ENCODE measurements at places on chromosomes 5 and 9.

DNA sequence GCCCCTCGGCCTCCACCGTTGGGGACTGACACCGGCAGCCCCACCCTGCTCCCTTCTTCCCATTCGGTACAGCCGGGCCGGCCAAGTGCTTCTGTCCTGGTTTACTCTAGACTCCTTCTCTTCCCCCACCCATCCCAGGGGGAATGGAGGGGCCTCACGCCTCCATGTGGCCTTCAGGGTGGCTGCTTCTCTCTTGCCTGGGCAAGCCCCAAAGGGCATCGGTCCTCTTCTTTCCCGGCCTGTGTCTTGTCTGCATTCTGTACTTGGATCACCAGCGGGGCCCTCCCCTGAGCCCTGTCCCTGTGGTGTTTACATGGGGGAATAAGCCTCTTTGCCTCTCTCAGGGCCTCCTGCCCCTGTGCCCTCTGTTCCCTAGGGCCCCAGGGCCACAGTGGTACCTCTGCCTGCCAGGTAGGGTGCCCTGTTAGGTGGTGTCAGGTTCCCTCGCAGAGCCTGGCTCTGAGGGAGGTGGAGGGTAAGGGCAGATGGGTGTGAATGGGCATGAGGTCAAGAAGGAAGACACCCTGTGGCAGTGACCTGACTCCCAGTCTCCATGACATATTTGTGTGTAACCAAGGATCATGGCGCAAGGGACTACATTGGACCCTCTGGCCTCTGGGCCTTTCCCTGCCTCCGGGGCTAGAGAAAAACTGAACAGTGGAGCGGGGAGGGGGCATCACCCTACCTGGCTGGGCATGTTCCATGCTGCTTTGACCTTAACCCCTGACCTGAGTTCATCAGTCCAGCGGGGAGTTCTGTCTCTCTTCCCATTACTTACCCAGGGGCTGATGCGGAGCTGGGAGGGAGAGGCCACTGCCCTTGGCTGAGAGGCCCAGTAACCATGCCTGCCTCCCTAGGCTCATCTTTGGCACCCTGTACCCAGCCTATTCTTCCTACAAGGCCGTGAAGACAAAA is 1.6 kb downstream of the REEP2 start:
- DNase-seq = no peak

GRCh38 chr5:150449517-150450339 is at the start of gene RPS14:
Gene RPS14, minus strand, starts transcription at chr5:150449739. Its CDS starts 2,006 bp downstream, at chr5:150447733.
- peak; percentile 96 for DNase-seq

DNA sequence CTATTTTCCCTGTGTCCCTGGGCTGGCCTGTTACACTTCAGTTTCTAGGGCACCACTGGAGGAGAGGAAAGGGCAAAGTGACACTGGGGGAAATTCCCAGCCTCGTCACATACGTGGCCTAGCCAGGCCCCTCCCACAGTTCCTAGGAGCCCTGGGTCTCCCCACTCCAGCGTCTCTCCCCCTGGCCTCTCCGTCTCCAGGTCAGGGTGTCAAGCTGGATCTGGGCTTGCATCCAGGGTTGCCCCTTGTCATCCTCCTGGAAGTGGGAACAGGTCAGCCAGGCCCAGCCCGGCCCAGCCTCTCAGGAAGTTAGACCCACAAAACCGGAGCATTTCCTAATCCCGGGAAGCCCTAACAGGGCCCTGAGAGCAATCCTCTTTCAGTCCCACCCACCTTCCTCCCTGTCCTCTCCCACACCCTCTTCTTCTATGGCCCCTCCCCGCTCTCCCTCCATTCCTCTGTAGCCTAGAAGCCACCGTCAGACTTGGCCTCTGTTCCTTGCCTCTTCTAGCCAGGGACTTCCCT is 4.7 kb upstream of the TNIP1 start:
- DNase-seq = peak; percentile 45

DNA sequence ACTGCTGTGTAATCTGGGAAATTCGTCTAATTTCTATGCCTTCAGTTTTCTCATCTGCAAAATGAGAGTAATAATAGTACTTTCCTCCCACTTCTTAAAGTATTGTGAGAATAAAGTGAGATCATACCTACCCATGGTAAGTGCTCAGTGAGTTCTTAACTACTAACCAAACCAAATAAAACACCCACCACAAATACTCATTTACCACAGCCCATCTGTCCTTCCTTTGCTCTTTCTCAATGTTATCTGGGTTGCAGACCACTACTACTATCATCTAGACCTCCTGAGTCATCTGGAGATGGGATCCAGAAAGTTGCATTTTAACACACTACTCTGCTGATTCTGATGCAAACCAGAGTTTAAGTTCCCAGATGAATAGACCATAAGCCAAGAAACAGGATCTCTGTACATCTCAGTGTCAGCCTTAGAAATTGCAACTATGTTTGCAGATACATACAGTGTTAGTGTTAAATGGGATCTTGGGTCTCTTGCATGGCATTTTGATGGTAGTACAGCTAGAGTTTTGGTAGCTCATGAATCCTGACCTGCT is 105.4 kb upstream of the ATP10B start:
- DNase-seq = no peak

GRCh38 chr9:120944434-120944843 is 17.8 kb upstream of the TRAF1 start:
- no peak for DNase-seq

DNA sequence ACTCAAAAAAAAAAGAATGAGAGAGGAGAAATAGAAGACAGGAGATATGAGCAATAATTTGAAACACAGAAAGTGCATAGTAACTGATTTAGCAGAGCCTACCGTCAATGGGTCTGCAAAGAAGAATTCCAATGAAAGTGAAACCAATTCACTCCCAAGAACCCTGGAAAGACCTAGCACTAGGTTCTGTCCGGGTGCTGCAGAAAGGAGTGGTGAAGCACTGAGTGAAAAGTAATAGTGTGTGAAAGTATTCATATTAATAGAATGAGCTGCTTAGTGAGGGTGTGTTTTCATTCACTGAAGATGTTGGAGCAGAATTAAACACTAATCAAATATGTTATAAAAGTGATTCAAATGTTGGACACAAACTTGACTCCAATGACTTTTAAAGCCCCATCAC is 51.3 kb upstream of the SLC30A5 start:
- DNase-seq = no peak

GRCh38 chr5:3268760-3269330 is 326.8 kb upstream of the IRX1 start:
- DNase-seq = no peak

GRCh38 chr9:89116064-89116804 is 62.4 kb downstream of the SHC3 start:
- no peak for DNase-seq

DNA sequence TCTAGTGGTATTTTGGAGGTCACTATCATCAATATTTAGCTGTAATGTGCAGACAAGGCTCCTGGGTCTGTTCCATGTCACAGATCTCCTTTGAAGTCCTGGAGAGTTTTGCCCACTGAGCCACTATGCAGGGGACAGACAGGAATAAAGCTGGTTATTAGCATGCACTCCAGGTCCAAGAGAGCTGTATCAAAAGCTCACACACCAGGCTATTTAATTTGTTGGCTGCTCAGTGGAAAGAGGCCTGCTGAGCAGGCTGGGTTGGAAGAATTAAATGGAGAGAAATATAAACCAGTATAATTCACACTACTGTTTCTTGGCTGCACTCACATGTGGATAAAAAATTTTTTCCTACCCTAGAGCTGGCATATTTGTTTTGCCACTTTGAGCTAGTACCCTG is 113.8 kb upstream of the TAF11L2 start:
- no peak for DNase-seq

DNA sequence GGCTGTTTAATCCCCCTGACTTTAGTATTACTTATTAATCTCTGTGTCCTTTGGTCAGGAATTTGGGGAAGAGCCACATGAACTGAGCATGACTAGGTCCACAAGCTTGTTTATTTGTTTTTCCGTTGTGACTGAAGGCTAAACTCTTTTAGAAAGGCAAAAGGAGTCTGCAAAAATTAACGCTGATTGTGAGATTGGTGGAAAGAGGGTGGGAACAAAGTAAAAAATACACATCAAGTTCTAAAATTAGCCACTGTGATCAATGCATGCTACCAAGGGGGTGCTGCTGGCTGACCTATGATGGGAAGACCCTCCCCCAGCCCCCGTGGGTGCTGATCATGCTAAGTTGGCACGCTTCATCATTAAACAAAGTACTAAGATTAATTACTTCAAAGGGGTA is 356.8 kb downstream of the ADGRV1 start:
- DNase-seq = no peak

DNA sequence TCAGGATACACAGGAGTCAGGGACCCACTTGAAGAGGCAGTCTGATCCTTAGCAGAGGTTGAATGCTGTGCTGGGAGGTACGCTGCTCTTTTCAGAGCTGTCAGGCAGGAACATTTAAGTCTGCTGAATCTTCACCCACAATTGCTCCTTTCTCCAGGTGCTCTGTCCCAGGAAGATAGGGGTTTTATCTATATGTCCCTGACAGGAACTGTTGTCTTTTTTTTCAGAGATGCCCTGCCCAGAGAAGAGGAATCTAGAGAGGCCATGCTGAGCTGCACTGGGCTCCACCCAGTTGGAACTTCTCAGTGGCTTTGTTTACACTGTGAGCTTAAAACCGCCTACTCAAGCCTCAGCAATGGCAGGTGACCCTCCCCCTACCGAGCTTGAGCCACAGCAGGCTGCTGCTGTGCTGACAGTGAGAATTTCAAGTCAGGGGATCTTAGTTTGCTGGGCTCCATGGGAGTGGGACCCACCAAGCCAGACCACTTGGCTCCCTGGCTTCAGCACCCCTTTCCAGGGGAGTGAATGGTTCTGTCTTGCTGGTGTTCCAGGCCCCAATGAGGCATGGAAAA is 169.0 kb downstream of the FBXL17 start:
- no peak for DNase-seq

- no peak for DNase-seq
These were observed 330.0 kb downstream of the ARRDC3 start for GRCh38 chr5:91052977-91053740.

DNA sequence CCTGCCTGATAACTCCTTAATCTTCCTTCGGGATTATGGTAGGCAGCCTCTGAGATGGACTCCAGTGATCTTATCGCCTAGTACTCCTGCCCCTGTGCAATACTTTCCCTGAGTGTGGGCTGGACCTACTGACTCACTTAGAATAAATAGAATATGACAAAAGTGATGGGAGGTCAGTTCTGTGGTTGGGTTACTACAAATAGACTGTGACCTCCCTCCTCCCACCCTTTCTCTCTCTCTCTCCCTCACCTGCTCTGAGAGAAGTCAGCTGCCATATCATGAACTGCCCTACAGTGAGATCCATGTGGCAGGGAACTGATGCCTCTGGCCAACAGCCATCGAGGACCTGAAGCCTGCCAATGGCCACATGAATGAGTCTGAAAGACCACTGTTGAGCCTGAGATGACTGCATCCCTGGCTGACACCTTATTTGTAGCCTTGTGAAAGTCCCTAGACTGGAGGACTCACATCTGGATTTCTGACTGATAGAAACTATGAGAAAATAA is 31.7 kb downstream of the NRG2 start:
- no peak for DNase-seq

GRCh38 chr5:60826653-60827052 is 17.4 kb downstream of the ELOVL7 start:
- DNase-seq = no peak

DNA sequence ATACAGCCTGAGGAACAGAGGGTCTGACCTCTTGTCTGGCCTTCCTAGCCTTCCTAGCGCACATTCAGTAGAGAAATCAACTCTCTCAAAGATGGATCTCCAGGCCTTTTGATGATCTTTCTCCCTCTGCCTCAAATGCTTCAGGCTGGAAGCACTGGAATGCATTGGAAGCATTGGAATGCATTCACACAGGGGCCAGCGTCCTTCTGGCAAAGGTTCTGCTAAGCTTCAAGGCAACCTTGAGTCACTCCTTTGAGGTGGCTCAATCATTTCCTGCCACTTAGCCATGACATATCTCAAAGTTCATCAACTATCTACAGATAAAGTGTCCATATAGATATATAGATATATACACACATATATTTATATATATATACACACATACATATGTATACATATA is 42.9 kb downstream of the OR2K2 start:
- DNase-seq = no peak

DNA sequence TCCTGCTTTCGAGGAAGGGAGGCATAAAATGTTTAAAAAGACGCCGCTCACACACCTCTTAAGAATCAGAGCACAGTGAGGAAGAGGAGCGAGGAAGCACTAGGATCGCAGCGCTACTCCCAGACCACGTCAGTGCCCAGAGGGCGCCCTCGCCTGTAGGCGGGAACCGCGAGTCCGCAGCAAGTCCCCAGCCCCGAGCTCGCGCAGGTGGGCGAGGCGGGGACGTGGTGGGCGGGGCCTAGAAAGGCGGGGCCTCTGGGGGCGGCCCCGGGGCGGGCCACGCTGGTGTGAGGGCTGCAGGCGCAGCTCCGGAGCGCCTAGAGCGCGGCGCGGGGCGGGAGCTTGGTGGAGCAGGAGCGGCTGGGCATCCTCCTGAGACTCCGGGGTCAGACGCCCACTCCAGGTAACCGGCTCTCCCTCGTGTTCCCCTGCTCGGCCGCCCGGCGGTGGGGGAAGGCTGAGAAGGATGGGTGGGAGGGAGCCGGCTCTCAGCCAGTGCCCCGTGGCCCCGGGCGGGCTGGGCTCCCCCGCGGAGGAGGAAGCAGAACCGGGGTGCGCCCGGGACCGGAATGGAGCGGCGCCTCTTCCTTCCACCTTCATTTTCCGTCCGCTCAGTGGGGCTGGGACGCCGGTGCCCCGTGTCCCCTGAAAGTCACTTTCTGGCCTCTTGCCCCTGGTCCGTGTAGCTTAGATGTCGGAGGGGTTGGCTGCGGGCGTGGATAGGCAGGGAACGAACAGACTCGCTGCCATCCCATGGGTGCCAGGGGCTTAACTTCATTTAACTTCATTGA is at the start of gene GCNT1:
TSS of gene GCNT1 (plus strand) at position 280 of the 791 bp plus-strand sequence. CDS start 43,200 bp downstream, outside the sequence.
- peak; percentile 78 for DNase-seq

DNA sequence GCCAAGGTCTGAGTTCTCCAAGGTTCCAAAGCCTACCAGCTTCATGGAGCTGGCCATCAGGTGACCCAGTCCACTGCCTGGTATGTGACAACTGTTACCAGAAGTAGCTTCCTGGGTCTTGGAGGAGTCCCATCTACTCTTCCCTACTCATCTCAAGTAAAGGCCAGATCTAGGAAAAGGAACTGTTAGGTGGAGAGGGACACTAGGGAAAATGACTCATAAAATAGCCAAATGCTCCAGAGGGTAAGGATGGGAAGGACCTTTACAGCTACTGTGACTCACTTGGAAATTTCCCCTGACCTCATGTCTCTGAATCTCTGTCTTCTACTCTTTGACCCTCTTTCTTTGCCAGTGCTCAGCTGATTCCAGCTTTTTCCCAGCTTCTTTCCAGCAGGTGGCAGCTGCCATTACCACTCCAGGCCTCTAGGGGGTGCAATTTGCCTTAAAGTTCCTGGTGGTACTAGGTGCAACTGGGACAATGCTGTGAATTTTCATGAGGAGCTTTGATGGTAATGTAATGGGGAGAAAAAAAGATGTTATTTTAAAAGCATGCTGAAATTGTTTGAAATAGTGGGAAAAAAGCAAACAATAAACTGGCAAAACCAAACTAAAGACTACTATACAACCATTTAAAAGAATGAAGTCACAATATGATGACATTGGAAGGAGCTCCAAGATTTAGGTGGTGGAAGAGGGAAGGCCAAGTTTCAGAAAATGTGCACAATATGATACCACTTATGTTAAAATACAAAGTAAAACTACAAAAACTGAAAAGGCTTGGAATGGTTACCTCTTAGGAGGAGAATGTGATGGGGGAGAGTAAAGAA is 27.1 kb upstream of the MYORG start:
- peak; percentile 37 for DNase-seq
